Hematopoietic multipotent progenitor cell treated with erythropoietin and hydrocortisone succinate and interleukin-3 and kit ligand, for 4 days (in vitro differentiated cells): ENCODE measurements at places on chromosomes 1 and 21.

GRCh38 chr1:229170778-229171505 is 100.0 kb upstream of the RAB4A start:
- no peak for DNase-seq

DNA sequence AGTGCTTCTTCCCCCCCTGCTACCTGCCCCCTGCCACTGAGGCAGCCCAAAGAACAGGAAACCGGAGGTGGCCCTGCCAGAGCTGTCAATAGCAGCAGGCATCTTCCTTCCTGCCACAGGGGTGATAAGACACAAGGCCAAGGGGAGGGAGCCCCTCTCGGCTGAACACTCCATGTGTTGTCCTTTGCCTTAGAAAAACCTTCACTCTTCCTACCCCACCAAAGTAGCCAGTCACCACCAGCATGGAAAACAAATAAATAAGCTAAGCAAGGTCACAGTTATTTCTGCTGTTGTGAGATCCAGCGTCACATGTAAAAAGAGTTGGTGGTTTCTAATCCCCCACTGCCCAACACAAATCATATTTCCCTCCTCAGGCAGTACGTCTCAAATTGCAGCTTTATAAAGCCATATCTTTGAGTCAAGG is 104.8 kb upstream of the DPT start:
- DNase-seq, result peak; percentile 30

GRCh38 chr1:180527101-180527669 is 24.8 kb upstream of the ACBD6 start:
- no peak for DNase-seq

- no peak for DNase-seq
Observed at GRCh38 chr1:85707267-85707989, 805 bp downstream of the ZNHIT6 start.
